ENCODE measurements at places on chromosomes 4 and X.

DNA sequence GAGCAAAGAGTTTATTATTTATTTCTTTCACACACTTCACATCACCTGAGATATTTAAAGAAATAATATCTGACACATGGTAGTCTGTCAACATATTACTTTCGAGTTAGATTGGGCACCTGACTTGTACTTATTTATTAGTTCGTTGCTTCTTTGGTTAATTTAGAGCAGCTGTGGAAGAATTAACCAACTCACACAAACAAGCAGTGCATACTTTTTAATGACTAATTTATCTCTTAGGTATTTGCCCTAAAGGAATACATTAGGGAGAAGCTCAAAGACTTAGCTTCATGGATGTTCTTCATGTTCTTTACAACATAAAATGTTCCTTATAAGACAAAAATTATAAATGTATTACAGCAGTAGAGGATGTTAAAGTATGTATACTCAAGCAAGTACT, 242.9 kb downstream of the ARHGAP24 start:
- no peak for DNase-seq

GRCh38 chr4:113179996-113180395, 130.5 kb downstream of the ANK2 start:
- no peak for DNase-seq

- no peak for DNase-seq
These were observed 279.6 kb upstream of the CLNK start for GRCh38 chr4:10963958-10964703.

GRCh38 chr4:105472871-105473323, 965 bp downstream of the PPA2 start:
- no peak for DNase-seq

DNA sequence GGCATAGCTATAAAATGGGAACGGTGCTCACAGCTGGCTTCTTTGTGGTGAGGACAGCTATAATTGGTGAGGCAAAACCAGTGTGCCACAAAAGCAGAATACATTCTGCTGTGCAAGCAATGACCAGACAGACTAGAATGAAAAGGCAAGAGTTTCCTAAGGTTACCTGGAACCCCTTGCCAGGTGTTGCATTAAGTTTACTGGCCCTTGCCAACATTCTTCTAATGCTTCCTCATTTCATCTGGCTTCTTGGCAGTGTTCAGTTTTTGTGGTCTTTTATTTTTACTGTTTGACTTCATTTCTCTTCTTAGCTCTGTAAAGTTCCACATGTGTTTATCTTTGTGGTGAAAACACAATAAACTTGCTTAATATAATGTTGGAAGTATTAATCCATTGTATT, 131.4 kb downstream of the PTTG2 start:
- no peak for DNase-seq

DNA sequence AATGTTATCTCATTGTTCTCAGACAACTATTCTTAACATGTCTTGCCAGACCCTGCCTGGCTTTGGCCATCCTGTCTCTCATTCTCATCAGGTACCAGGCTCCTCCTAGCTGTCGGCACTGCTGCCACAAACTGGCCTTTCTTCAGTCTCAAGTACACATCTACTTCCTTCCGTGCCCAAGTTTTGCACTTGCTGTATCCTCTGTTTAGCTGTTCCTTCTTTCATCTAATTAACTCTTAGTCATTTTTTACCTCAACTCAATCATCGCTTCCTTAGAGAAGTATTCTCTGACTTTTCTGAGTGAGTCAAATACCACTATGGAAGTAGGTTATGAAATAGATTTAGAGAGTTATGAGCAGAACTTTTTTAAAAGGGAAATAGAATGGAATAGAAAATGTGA, 19.7 kb downstream of the CXCL3 start:
- DNase-seq, result no peak

GRCh38 chr4:128123036-128123435, 61.9 kb downstream of the LARP1B start:
- DNase-seq, result no peak

GRCh38 chrX:41189156-41189555, 103.9 kb downstream of the USP9X start:
- DNase-seq, result no peak

- no peak for DNase-seq
These were observed 450.6 kb upstream of the TENM3 start for GRCh38 chr4:181792641-181793040.
